ENCODE measurements at places on chromosomes 7 and 10. TPM values are rescaled to one million over a fixed set of nuclear protein-coding genes. Genes with fewer than 3 reads are reported as not detected.

Gene SAMD8
- 29.6 TPM for total RNA-seq

Gene CRTAC1
- 24.5 TPM for total RNA-seq

Gene MOGAT3
- not detected for total RNA-seq

Gene DNAJC12
- 2.7 TPM for total RNA-seq
